Activated T-helper 9 cell treated with anti-CD3 and anti-CD28 coated beads, Interleukin-2, amount 50 U/mL, for 16 hours (primary cell): ENCODE measurements at places on chromosomes 12 and 14.

DNA sequence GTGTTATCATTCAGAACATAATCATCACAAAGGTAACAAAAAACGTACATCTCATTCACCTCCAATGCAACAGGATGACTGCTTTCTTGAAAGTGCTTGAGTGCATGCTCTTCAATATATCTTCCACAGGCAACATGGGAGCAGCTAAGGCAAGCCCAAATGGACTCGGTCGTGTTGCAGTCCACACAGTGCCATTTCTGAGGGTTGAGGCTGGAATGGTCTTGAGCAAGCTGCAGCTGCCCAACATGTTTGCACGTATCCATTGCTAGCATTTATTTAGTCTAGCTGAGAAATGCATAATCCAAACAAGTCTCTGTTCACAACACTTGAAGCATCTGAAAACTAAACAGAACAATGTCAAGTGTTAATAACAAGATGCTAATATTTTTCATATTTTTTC, 17.3 kb downstream of the USP44 start:
- no peak for DNase-seq

DNA sequence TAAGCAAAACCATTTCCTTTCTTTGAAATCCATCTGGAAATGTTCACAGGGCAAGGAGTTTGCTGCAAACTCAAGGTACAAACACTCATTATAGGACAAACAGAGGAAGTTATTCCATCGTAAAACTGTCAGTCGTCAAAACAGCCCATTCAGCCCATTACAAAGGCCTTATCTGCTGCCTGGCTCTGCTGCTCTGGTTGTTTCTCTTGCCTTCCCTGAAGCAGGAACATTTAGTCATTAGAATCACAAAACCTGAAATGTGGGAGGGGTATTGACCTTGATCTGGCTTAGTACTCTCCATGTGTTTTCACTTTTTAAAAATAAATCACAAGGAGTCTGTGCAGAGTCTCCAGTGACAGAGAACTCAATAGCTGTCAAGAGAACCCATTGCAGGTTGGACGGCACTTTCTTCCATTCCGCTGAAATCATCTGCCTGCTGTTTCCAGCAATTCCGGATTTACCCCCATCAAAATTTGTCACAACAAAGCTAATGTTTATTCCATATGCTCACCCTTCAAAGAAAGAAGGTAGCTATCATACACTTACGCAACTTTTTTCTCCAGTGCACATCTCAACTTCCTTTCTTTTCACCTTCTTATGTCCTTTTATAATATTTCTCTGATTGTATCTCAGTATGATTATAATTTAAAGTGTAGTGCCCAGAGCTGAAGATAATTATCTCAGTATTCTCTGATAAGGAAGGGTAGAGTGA, 24.6 kb upstream of the ITPR2 start:
- DNase-seq, result no peak

GRCh38 chr12:89117448-89118034, 234.8 kb downstream of the DUSP6 start:
- DNase-seq, result no peak

GRCh38 chr14:92650581-92651105, 97.8 kb downstream of the LGMN start:
- no peak for DNase-seq

GRCh38 chr12:81255947-81256346, 178.1 kb downstream of the ACSS3 start:
- DNase-seq, result no peak

- DNase-seq, result no peak
Measured at GRCh38 chr14:28766469-28766955, at the start of gene FOXG1. Gene FOXG1 (plus strand): TSS chr14:28766787. CDS start chr14:28767280, 493 bp downstream.

DNA sequence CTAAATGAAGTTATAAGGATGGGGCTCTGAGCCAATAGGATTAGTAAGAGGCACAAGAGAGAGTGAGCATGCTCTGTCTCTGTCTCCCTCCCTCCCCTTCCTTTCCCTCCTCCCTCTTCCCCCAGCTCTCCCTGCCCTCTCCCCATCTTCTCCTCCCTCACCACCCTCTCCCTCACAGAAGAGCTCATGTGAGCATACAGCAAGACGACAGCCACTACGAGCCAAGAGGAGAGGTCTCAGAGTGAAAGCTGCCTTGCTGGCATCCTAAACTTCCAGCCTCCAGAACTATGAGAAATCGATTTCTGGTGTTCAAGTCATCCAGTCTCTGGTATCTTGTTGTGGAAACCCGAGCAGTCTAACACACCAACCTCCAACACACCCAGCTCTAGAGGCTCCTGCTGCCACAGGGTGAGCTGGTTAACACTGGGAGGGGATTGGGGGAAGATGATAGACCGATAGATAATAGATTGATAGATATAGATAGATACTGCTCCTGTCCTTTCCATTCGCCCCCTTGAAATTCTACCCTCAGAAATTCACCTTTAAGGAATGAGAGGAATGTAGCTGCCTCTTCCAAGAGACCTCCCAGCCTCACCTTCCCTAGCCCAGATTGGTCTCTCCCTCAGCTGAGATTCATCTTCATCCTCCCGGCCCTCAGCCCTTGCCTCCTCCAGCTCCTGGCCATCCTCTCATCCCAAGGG, 25.8 kb upstream of the ACTN1 start:
- no peak for DNase-seq

DNA sequence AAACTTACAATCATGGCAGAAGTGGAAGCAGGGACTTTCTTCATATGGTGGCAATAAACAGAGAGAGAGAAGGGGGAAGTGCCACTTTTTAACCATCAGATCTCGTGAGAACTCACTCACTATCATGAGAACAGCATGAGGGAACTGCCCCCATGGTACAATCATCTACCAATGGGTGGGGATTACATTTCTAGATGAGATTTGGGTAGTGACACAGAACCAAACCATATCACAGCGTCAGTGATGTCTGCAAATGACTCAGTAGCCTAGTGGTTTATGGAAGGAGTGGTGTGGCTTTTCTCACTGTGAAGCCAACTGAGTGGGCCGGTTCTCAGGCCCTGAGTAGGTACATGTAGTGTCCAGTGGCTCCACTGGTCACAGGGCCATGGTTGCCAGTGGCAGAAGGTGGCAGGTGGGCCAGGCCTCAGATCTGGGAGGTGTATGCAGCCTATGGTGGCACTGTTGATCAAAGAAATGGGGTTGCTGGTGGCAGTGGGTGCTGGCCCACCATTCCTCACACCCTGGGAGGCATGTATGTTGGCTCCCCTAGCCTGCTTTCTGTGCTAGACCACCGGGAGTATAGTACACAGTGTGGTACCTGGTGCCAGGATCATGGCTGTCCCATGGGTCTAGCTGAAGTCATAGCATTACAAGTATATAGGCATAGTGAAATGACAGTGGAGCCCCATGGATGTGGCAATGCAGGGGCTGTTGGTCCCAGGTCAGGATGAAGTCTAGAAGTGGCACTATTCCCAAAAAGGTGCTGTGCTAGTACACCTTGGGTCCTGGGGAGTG, 191.9 kb downstream of the NUBPL start:
- DNase-seq, result no peak

DNA sequence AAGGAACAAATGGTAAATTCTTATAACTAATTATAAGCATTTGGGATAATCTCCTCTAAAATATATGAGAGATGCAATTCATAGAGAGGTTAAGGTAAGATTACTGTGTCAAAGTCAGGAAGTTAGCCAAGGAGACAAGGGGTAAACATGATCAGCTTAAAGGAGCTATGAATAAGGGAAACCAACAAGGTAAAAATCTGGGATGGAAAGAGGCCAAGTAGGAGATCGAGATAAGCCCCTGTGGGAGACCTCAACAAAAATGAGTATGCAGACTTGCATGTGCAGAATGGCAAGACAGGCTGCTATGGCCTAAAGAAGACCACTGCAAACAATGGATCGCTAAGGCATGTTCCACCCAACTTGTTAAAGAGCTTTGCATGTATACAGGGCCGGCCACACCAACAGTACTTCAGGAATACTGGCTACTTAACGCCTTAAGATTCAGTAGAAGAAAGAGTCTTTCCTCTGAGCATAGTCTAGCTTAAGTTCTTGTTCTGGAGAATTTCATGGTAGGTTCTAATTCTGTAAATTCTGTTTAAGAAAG, 738.6 kb downstream of the GALC start:
- DNase-seq, result no peak

DNA sequence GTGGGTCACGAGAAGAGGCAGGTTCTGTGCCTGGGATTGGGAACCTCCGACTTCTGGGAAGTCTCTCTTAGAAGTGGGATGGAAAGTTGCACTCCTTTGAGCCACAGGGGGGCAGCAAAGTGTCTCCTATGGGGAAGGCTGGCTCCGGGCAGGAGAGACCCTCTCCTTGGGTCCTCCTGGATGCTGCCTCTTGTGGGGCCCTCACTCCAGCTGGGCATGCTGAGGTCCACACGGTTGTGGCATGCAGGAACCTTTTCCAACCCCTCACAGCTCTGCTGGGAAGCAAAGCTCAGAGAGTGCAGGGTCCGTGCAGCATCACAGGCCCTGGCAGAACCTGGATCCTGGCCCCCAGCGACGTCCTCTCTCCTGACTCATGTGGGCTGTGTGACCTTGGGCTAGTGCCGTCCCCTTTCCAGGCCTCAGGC, 17.4 kb downstream of the SDSL start:
- DNase-seq, result no peak

DNA sequence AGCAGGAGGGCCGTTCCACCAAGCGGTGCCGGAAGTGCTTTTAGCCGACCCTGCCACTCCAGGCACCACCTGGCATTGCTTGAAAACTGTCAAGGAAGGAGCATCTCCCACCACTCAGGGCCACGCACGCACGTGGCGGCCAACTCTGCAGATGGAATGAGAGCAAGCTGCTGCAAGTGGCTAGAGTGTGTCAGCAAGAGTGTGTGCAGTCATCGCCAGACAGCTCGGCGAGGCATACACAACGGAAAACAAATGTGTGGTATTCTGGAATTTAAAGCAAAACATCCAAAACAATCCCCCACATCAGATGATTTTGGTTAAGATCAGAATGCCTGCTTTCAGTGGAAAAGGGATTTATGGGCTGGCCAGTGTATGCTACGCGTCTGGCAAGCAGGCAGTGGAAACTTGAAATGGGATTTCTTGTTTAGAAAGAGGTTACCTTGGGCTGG, 11.2 kb downstream of the CD9 start:
- no peak for DNase-seq

DNA sequence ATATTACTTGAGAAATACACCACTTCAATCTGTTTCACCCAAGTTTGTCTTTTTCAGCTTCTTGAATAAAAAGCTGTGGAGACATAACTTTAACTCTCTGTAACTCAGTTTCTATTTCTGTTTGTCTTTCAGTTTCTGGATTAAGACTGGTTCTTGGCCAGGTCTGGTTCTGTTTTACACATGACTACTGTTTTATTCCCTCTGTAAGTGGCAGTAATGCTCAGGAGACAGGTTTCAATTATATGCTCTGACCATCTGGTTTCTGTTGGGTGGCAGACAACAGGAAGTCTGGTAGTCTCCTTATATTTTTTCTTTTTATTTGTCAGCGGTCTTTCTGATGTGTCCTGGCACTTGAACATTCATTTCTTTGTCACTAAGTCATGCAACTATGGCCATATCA, 102.9 kb downstream of the RPS29 start:
- no peak for DNase-seq

GRCh38 chr12:24688601-24689000, 260.3 kb downstream of the BCAT1 start:
- DNase-seq, result no peak

DNA sequence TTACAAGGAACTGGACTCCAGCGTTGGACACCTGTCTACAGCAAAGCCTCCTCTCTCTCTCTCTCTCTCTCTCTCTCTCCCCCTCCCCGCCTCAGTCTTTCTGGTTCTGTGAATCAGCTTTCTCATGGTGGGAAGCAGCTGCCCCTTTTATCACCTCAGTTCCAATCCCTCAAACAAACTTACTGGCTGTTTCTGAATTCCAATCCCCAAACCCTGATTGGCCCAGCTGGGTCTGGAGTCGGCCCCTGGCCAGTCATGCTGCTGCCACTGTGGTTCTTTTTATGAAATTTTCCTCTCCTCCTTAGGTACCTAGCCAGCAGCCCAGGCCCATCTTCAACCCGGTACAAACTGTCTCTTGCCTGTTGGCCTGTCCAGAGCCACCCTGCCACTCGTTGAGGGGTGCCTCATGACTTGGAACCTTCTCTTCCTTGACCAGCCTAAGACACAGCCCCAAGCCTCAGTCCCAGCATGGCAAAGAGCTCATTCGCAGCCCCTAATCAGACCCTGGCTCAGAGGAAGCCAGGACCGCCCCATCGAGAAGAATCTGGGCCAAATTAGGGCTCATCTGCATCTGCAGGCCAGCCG, 9.4 kb upstream of the MORN3 start:
- DNase-seq, result no peak

DNA sequence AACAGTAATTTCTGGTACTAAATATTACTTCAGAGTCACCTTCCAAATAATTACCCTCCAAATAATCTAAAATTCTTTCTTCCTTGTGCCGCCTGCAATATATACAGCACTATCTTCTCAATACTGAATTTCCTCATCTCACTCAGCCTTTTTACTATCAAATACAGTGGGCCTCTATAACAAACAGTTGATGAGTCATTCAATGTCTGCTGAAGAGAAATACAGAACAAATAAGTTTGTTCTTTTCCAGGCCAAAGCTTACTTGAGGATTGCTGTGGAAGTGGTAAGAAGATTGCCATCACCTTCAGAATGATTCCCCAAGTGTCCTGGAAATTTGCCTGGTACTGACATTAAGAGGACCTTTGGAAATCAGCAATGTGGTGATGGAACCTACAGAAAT, 218.2 kb upstream of the ARHGAP5 start:
- DNase-seq, result no peak

DNA sequence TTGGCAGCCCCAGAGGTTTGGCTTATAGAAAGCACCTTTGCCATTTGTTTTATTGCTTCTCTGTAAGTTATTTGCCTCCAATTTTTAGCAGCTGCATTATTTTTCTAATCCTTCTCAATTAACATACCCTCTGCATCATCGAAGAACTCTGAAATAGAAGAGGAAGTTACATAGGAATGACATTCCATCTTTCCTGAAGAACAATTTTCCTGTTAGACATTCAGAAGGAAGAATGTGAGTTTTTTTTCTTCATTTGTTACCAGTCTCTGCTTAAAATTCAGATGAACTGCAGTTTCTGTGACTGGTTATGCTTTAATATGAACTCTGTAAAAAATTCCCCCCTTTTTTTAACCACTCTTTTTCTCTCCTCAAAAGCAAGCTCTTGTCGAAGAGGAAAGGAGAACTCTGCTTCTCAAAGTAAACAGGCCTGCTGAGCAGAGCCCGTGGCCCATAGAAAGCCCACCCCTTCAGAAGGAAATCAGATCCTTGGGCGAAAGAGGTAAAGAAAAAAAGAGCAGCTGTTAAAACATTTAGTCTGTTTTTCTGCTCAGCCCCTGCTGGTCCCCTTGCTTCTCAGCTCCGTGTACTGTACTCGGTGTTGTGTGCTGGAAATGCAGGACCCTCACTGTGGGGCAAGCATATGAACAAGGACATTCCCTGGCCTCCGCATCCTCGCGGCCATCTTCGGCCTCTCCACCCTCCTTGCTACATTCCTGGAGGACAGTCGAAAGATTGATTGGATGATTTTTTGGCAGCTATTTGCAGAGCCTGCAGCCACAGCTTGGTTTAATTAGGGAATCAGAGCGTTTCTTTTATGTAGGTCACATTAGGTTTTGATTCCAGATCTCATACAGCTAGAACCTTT, 164.4 kb upstream of the LRIG3 start:
- no peak for DNase-seq

- DNase-seq, result no peak
Measured at GRCh38 chr12:55820679-55821078, 2.8 kb downstream of the ORMDL2 start.
